Brain (organoid and tissue), 16 donors: ENCODE measurements at places on chromosomes 11 and 22. TPM values are rescaled to one million over a fixed set of nuclear protein-coding genes. Genes with fewer than 3 reads are reported as not detected.

The TPBGL gene
- 3.0 TPM for polyA plus RNA-seq

The MLC1 gene
- 83.5 TPM for polyA plus RNA-seq

The PLAAT4 gene
- polyA plus RNA-seq, result 32.4 TPM

The C11orf24 gene
- 23.2 TPM for polyA plus RNA-seq

The KDM4D gene
- 1.1 TPM for polyA plus RNA-seq

The ILK gene
- polyA plus RNA-seq, result 91.0 TPM

The PGR gene
- polyA plus RNA-seq, result not detected

The APOA5 gene
- polyA plus RNA-seq, result not detected

The DCUN1D5 gene
- 17.6 TPM for polyA plus RNA-seq

The P2RY2 gene
- 0.25 TPM for polyA plus RNA-seq

The SCGB1D2 gene
- polyA plus RNA-seq, result 5.1 TPM

The TMEM191B gene
- polyA plus RNA-seq, result 1.1 TPM

The KRTAP5-2 gene
- not detected for polyA plus RNA-seq

The ART1 gene
- polyA plus RNA-seq, result not detected

The GGTLC3 gene
- not detected for polyA plus RNA-seq

The WNT7B gene
- 15.9 TPM for polyA plus RNA-seq
